Myometrial cell (primary cell): ENCODE measurements at places on chromosomes 5 and 9. TPM values are rescaled to one million over a fixed set of nuclear protein-coding genes. Genes with fewer than 3 reads are reported as not detected.

Gene DDX46
- total RNA-seq: 14.1 and 20.0 TPM in 2 replicates

Gene C5orf52
- not detected in 2 replicates for total RNA-seq

Gene PLPPR1
- total RNA-seq: not detected in 2 replicates

Gene DMRTA1
- total RNA-seq: under 0.01 TPM in 1 of 2 replicates, not detected in the other

Gene MYO10
- total RNA-seq: 19.0 and 26.1 TPM in 2 replicates

Gene CATSPER3
- under 0.01 TPM in 1 of 2 replicates, not detected in the other for total RNA-seq

Gene SPATA31E1
- total RNA-seq: under 0.01 and 0.18 TPM in 2 replicates

Gene FLT4
- 0.18 TPM in 1 of 2 replicates, not detected in the other for total RNA-seq

Gene SPOCK1
- 8.9 and 14.9 TPM in 2 replicates for total RNA-seq

Gene PCAT7
- under 0.01 TPM in 1 of 2 replicates, not detected in the other for total RNA-seq

Gene PRXL2C
- 12.4 and 13.1 TPM in 2 replicates for total RNA-seq

Gene BTNL3
- total RNA-seq: not detected in 2 replicates

Gene SNCAIP
- 14.4 and 26.2 TPM in 2 replicates for total RNA-seq

Gene CARTPT
- total RNA-seq: not detected in 2 replicates

Gene SMIM33
- not detected in 2 replicates for total RNA-seq

Gene WDR38
- total RNA-seq: not detected in 2 replicates

Gene AK8
- 0.18 TPM in 1 of 2 replicates, not detected in the other for total RNA-seq

Gene IFNA13
- not detected in 2 replicates for total RNA-seq

Gene C9orf50
- not detected in 2 replicates for total RNA-seq

Gene IGIP
- total RNA-seq: 2.3 and 3.7 TPM in 2 replicates

Gene MTRR
- total RNA-seq: 27.6 and 27.7 TPM in 2 replicates

Gene SYK
- not detected in 2 replicates for total RNA-seq
